ENCODE measurements at places on chromosomes 2 and 18.
A peak's percentile ranks its signal among the peaks of the same experiment; 100 is the strongest.

- DNase-seq = no peak
Measured at GRCh38 chr2:198072655-198073054, 268.3 kb downstream of the PLCL1 start.

DNA sequence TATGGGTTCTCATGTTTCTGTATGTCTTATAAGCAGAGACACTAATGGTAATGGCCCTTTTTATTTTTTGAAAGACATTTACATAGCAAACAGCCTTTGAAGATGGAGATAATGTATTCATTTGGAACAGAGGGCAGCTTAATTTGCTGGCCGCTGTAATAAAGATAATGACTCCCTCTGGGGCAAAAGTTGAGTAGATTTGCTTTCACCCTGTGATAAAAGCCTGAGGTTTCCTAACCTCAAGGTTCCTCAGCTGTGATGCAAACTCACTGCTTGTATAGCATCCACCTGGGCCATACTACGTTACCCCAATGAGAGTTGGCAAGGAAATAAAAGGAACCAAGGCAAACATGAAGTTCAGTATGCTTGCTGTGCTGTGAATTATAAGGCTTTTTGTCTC is 54.8 kb downstream of the TEX51 start:
- DNase-seq = no peak

GRCh38 chr2:152534460-152535135 is 182.7 kb downstream of the PRPF40A start:
- DNase-seq = no peak

DNA sequence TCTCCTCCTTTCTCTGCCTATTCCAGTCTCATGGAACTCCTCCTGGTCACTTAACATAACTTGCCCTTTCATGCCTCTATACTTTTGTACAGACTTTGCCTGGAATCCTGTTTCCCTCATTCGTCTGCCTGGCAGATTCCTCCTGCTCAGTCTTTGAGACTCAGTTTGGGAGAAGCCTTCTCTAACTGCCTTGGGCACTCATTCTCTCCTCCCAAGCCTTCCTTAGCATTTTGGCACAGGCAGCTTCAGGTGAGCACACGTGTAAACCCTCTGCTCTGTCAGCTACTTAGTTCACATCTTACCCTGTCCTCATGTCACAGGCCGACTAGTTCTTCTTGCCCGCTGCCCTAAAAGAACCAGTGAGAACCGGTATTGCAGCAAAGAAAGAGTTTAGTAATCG is 6.0 kb upstream of the FAM98A start:
- no peak for DNase-seq

GRCh38 chr2:226037526-226037925 is 638.0 kb downstream of the NYAP2 start:
- DNase-seq = no peak

DNA sequence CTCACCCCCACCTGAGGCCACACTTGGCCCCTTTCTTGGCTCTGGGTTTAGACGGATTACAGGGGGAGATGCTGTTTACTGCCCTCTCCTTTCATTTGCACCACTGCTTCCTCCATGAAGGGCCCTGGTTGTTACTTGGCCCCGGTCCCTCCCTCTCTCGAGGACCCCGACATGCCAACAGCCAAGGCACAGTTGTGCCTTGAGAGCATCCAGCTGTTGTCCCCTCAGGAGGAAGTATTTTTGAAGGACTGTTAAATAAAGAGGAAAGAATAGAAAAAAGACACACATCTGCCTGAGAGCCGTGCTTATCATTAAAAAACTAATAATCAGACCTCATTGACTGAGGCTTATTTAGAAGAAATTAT is 44.0 kb downstream of the ITGB1BP1 start:
- DNase-seq = no peak

DNA sequence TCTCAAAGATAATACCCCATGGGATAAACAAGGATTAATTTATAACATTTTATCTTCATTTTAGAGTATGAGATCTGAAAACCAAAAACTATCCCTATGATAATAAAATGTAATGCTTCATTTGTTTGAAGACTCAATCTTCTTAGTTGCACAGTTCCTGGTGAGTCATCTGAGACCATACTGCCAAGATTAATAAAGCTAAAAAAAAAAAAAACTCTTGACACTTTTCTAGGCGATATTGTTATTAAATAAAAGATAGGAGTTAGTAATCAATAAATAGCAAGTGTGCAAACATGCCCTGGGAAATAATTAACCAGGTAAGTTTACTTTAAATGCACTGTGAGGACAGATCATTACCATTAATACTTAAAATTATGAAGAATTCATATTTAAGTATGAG is 83.9 kb downstream of the RPE start:
- DNase-seq = no peak

DNA sequence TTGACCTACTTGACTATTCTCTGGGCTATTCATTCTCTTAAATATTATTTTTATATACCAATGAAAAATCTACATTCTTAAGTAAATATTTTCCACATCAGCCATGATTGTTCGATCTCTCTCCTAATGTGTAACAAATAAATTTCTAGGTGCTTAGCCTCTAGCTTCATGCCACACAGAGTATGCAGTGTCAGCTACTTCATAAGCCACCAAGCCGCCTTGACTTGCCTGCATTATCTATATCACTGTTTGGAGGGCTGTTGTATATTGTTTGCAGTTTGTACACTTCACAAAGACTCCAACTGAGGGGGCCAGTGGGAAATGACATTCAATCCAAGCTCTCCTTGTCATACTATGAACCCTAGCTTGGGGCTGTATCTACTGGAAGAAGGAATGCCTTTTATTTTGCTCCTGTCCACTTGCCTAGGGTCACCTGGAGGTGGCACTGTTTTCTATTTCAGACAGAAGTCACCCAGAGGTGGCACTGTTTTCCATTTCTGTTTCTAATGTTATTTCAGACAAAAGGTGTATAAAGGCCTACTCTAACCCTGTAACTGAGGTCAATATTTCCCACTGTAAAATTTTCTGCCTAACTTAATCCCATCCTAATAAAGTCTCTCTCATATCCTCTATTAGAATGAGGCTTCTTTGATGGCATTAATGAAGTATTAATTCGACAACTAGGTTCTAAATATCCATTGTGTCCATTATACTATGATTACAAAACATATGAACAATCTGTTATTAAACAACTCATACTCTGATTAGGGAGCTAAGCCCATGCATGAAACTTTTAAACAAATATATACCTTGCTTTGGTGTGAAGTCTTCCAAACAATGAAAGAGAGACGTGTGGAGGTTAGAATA is 36.4 kb downstream of the COL5A2 start:
- DNase-seq = peak; percentile 49

DNA sequence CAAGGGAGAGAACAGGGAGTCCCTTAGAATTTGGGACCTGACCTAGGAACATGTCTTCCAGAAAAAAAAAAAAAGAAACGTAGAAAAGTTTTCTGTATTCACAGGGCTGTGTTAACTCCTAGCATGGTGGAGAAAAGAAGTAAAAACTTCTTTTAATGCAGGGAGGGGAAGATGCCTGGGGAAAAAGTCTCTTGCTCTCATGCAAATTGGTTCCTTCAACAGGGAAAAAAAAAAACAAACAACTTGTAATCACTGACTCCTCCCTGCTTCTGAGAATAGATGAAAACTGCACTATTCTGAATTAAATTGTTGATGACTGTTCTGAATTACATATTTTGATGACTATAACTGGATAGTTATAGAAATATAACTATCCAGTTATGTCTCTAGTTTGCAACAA is 933.2 kb downstream of the TRIB2 start:
- no peak for DNase-seq

DNA sequence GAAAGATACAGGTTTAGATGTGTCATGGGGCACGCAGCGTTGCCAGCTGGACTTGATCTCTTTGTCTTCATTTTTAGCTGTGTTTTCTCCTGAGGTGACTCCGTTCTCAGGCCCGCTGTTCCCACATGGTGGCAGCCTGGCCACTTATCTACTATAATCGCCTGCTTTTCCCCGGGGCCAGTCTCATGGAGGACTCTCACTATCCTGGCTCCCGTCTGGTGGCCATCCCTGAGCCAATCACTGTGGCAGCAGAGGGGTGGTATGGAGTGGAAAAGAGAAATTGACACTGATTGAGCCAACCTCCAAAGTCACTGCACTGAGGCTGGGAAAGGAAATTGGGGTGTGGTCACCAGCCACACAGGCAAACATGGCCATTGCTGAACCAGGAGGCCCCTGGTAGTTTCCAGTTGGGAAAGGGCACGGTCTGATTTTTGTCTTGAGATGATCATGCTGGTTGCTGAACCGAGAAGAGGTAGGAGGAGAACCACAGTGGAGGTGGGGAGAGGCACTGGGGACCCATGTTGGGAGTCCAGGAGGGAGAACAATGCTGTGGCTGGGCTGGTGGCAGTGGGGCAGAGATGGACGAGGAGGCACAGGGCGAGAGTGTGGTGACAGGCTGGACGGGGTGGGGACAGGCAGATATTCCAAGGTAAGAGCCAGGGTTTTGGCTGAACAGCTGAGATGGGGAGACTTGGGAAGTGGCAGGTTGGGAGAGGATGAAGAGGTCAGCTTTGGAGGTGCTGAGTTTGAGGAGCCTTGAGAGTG is 45.6 kb downstream of the KCNIP3 start:
- DNase-seq = no peak

- DNase-seq = no peak
Measured at GRCh38 chr2:98654699-98655495, 46.5 kb downstream of the UNC50 start.

GRCh38 chr2:72923833-72924352 is 6.6 kb downstream of the EMX1 start:
- DNase-seq = no peak

DNA sequence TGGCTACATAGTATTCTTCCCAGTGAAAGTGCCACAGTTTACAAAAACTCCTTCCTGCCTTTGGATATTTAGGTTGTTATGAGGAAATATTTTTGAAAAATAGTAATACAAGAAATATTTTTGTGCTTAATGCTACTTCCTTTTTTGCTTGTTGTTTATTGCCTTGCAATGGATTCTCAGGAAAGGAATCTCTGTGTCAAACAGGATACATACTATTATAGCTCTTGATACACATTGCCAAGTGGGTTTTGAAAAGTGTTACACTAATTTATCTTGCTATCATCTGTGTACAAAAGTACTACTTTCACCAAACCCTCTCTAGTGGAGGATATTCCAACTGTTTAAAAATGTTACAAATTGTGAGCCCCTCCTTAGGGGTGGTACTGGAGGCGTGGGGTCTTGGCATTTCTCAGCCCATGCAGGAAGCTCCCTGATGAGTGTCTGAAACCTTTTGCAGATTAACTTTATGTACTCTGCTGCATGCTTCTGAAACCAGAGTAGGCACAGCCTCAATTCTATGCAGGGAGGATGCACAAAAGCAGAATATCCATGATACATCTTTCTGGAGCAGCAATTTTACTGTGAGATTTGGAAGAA is 54.5 kb downstream of the EVA1A start:
- no peak for DNase-seq

DNA sequence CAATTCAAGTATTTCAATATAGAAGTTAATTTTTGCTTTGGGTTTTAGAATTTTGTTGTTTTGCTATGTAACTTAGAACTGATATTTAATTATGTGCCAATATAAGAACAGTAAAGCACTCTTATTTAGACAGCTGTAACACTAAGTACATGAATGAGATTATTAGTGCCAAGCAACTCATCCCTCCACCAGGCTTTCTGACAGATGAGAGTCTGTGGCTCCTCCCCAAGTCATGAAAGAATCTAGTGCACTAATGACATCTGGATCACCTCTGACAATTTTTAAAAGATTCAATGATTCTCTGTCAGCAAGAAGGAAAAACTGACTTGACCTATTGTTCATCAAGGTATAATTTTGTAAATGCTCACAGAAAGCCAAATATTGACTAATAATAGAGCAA is 67.8 kb downstream of the TMEFF2 start:
- DNase-seq = no peak

- no peak for DNase-seq
Measured at GRCh38 chr2:3024401-3024935, 353.1 kb downstream of the EIPR1 start.

GRCh38 chr2:232802091-232802490 is 25.7 kb upstream of the KCNJ13 start:
- DNase-seq = no peak

DNA sequence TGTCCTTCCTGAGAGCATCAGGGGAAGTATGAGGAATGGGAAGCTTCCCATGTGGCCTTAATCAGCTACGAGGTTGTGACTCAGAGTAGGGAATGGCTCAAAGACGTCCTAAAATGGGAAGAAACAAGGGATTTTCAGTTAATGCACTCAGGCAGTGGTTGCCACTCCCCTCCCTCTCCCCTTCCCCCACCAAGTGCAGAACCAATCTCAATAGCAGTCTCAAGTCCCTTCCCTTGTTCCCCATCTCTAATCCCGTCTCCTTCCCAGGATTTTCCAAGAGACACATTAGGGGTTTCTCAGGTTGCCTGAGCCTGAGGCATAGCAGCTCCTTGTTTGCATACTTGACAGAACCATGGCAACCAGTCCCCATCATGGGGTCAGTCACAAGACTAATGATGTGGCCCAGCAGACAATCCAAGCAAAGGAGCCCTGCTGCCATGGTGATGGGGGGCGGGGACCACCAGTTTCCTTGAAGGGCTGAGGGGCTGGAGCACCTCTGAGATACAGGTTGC is 18.2 kb upstream of the RESP18 start:
- no peak for DNase-seq

DNA sequence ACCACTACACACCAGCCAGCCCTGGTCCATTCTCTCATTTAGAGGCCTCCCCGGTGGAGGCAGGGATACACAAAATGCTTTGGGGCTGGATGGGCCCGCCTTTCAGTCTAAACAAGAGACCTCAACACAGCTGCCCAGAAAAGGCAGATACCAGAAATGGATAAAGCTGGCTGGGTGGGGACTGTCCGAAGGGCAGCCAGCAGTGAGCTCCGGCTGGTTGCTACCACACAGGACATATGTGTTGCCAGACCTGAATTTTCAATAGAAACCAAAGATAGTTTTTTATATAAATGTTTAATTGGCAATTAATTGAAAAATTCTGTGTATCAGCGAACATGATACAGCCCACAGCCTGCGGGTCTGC is 1.4 kb downstream of the GPBAR1 start:
- no peak for DNase-seq
